ENCODE measurements at places on chromosomes 6 and 20. TPM values are rescaled to one million over a fixed set of nuclear protein-coding genes. Genes with fewer than 3 reads are reported as not detected.

DNA sequence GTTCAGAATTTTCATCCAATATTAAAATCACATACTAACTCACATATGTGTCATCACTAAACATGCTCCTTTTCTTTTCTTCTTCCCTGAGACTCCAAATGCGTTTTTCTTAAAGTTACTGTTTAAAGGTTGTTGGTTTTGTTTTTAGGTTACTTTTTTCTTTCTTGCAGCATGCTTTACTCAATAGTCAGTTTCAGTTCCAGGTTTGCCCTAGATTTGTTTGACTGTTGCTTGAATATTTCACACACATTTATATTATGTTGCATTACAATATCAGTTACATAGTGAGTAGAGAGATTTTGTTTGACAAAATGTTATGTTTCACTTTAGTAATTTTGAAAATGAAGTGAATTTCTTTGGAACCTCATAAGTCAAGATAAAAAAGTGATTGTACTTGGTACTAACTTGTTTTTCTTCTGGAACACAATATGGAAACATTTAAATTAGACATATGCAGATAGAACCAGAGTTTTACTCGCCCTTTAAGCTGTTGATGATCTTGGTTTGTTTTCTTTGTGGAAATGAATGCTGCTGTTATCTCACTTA is 27.3 kb downstream of the FNDC1 start:
- no peak for DNase-seq

DNA sequence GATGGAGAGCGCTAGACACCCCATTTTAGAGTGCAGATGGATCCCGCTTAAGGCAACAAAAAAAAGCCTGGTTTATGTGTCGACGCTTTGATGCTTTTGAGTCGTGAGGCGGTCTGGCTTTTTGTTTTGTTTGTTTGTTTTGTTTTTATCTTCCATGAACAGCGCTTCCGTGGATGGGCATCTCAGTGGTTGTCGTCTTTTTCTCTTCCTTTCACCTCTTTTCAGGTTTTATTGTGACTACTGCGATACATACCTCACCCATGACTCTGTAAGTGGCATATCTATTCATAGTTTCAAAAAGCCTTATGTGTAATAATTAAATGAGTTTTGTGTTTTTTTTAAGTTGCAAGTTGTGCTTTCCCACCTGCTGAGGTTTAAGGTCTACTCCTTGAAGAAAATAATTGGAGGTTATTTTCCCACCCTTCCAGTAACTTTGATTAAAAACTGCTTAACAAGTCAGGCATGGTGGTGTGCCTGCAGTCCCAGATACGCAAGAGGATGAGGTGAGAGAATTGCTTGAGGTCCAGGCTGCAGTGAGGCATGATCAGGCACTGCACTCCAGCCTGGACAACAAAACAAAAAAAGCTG is 476 bp downstream of the SNRPC start:
- no peak for DNase-seq

- DNase-seq: no peak
Measured at GRCh38 chr6:135577059-135577538, 79.6 kb upstream of the AHI1 start.

- peak; percentile 52 for DNase-seq
Measured at GRCh38 chr6:99520855-99521632, 5.8 kb upstream of the USP45 start.

DNA sequence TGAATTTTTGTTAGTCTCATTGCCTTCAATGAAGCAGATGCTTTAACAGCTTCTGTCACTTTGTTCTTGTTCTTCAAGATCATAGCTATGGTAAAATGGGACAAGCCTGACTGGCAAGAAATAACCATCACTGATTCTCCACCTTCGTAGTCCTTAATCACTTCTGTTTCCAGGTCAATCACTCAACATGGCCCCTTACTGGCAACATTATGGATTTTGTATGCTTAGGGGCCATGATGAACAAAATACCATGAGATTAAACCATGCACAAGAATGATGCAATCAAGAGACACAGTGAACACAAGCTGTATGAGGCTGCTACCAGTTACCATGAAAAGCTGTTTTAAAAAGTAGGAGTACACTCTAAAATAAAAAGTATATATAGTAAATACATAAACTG is 32.8 kb downstream of the ADNP start:
- no peak for DNase-seq

DNA sequence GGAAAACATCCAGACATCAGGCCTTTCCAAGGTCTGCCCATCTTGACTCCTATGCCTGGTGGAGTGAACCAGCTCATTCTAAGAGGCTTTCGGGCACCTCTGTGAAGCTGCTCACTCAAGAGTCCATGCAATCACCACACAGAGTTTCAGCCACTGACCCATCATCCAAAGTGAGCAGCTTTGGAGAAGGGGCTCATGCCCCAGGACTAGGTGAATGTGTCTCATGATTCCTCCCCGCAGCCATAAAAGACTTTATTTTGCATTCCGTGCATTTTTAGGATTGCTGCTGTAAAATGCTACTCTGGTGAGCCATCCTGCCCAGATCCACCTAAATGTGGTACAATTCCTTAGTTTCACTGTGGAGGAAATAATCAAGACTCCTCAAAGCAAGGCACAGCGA is 44.5 kb upstream of the EZR start:
- no peak for DNase-seq

- DNase-seq: no peak
Measured at GRCh38 chr6:52359403-52359802, 2.5 kb upstream of the PAQR8 start.

GRCh38 chr20:63737945-63738686 is 1.5 kb upstream of the SLC2A4RG start:
- DNase-seq: no peak

DNA sequence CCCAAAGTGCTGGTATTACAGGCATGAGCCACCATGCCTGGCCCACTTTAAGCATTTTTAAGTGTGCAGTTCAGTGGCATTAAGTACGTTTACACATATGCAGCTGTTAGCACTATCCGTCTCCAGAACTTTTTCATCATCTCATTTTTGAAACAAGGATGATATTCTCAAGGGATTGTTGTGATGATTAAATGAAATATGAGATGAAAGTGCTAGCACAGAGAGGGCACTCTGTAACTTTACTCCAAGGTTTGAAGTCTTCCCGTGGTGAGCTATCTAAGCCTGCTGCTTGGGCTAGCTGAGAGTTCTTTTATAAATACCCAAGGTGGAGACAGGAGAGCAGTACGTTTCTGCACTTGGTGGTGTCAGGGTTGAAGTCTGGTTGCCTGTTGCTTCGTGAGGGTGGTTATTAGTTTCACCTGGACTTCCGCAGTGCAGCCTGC is 6.6 kb downstream of the TM9SF4 start:
- no peak for DNase-seq

DNA sequence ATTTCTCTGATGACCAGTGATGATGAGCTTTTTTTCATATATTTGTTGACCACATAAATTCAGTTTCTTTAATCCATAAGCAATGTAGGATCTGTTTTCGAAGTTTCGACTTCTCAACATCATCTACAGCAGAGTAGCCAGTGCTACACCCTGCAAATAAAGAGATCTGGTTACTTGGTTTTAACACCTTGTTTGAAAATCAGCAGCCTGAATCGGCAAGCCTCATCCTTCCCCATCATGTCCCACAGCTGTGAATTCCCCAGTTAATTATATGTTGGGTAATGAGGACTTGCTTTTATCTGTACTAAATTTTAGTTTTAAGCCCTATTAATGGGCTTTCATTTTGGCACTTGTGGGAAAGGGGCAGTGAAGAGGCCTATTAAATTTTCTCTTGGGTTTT is 80.6 kb downstream of the BMP2 start:
- DNase-seq: no peak

DNA sequence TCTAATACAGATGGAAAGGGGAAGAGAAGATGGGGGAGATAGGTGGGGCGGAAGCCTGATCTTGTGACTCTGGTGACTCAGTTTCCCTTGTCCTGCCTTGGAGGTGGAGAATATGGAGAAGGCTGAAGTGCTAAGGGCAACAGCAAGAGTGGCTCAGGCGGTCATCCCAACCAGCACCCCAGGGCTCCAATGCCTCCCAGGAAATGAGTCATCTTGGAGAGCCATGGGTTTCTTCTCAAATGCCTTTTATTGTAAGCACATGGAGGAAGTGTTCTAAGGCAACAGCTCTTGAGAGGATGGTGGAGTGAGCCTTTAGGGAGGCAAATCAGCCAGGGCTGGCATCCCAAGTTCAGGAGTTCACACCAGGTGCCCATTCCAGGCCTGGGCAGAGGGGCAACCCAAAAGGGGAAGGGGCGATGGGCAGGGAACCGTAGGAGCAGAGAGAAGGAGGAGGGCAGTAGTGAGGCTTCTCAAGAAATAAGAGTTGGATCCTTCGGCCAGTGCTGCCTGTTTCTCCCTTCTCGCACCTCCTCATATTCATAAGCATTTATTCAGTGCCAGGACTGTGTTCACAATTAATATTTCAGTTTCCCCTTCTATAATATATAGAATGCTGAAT is 13.2 kb upstream of the AHCY start:
- DNase-seq: no peak

GRCh38 chr6:142716097-142716496 is 228.9 kb downstream of the HIVEP2 start:
- DNase-seq: no peak

DNA sequence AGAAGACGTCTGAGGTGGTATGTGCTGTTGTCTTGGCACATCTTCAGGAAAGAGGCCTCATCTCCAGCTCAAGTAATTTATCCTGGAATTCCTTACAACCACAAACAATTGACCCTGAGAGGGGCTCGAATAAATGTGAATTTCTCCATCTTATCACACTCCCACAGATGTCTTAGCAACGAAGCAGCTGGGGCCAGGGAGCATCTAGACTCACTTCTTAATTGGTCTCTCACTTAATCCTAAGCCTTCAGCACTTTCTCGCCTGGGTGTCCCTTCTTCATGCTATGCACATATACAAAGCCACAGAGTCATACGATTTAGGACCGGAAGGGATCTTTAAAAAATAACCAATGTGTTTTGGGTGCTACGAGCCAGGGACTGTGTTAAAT is 27.1 kb downstream of the PCK1 start:
- DNase-seq: no peak

DNA sequence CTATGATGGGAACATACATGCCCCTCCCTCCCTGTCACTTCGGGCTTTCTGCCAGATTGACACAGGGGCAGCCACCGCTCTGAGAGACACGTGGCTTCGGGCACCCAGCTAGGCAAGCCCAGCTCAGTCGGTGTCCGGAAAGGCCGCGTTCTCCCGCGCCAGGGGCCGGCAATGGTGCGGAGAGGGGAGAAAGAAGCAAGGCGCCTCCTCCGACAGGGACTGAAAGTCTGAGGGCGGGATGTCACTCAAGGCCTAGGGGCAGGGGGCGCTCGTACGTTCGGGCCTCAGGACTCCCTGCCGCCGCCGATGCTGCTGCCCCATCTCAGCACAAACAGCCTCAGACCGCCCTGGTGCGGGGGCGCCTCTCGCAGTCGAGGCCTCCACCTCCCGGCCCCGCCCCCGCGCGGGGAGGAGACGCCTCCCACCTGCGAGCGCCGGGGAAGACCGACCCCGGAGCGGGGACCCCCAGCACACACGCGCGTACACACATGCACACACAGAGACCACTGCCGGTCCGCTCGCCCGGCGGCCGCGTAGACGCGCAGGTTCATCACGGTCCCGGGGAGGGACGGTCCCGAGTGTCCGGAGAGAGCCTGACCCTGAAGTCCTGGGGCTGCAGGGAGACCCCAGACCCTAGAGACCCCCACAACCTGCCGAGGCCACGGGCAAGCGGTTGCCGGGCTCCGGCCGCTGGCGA is 1.9 kb downstream of the GRM4 start:
- DNase-seq: no peak

DNA sequence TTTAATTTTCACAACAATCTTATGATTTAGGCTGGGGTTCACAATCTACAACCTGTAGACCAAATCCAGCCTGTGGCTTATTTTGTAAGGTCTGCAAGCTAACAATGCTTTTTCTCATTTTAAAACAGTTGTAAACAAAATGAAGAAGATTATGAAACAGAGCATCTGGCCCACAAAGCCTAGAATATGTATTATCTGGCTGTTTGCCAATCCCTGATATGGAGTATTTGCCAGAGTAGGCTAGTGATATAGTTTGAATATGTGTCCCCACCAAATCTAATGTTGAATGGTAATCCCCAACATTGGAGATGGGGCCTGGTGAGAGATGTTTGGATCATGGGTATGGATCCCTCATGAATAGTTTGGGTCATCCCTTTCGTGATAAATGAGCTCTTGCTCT is 201.8 kb downstream of the DHX35 start:
- DNase-seq: no peak

DNA sequence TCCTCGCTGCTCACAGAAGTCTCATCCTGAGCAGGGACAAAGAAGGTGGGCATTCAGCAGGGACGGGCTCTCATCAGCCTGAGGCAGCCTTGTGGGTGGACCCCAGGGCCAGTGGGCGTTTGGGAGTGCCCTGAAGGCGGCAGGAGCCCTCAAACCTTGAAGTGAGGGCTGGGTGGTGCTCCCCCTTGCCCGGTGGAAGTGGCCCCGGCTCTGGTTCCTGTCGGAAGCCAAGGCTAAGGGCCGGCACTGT is 110.5 kb downstream of the NOL4L start:
- no peak for DNase-seq

GRCh38 chr20:10802236-10802635 is 128.4 kb upstream of the JAG1 start:
- no peak for DNase-seq

DNA sequence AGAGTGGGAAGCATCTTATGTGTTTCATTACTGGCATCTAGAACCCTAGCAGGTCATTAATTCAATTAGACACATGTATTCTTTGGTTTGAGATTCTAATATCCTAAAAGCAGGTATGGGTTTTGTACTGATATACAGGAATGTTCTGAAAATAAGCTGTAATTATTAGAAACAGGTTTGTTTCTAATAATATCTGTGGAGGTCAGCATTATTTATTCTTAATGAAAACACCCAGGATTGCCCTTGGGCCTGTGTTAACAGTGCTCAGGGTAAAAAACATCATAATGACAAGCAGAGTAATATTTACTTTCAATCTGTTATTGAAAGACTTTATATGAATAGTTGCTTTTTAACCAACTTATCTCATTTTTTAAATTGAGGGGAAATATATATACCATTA is 8.0 kb upstream of the TULP4 start:
- no peak for DNase-seq

DNA sequence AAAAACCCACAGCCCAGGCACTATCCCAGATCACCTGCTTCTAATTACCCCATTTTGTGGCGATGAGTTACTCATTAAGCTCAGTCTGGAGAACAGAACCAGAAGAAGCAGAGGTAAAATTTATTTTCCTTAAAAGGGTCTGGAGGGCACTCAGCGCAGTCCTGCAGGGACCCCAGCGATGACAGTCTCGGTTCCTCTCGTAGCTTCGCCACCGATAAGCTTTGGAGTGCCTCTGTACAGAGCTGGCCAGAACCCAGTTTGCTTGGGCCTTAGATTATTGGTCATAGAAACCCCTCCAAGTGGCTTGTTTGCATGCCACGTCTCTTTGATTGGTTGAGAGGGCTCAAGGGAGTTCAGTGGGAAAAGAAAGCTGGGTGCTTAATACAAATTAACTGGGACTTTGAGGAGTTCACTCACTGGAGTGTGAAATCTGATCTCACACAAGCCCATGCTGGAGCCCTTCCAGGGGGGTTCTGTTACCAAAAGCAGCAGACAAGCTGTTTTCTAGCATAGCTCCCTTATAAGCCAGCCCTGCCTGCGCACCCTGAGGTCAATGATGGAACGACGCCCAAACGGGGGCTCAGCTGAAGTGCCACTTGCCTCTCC is 158.5 kb upstream of the ARID1B start:
- no peak for DNase-seq

Gene ADGRF1
- not detected for polyA plus RNA-seq

Gene ERMARD
- 26.8 TPM for polyA plus RNA-seq

Gene SRMS
- not detected for polyA plus RNA-seq

Gene ZSCAN16
- 3.2 TPM for polyA plus RNA-seq

Gene BHLHE23
- polyA plus RNA-seq: not detected
